ENCODE measurements at places on chromosomes 1 and 21.
A peak's percentile ranks its signal among the peaks of the same experiment; 100 is the strongest.

- no peak for DNase-seq
Measured at GRCh38 chr1:212753749-212754148, 37.8 kb downstream of the NSL1 start.

DNA sequence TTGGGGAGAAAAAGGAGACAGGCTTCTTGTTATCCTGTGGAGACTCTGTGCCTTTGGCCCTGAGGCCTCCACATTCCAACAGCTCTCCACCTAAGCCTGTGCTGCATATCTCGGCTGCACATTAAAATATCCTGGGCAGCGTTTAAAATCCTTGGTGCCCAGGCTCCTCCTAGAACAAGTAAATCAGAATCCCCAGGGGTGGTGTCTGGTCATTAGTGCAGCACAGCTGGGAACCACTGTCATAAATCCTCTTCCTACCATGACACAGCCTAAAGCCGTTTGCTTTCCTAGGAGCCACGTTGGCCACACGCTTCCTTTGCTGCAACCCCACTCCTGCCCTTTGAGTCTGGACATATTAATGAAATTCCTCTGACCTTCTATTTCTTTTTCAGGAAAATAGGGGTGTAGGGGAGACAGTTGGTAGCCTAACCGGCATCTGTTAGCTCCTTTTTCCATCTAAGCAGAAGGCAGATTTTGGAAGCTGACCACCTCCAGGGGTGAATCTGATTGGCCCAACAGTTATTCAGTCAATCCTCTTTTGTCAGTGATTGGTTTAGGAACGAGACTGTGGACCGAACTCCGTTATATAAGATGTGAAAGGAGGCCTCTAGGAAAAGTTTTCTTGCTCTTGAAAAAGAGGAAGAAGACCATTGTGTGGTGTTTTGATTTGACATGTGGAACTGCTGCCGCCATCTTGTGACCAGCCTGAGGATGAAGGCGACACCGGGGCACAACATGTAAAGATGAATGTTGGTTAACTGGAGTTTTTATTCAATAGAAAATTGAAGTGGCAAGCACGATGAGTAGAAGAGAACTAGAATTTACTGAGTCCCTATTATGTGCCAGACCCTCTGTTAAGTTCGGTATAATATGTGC is 41.9 kb downstream of the JUN start:
- no peak for DNase-seq

GRCh38 chr21:21715266-21715969 is 717.2 kb downstream of the NCAM2 start:
- peak; percentile 91 for DNase-seq

GRCh38 chr21:27321791-27322190 is 354.9 kb upstream of the ADAMTS5 start:
- DNase-seq, result no peak

DNA sequence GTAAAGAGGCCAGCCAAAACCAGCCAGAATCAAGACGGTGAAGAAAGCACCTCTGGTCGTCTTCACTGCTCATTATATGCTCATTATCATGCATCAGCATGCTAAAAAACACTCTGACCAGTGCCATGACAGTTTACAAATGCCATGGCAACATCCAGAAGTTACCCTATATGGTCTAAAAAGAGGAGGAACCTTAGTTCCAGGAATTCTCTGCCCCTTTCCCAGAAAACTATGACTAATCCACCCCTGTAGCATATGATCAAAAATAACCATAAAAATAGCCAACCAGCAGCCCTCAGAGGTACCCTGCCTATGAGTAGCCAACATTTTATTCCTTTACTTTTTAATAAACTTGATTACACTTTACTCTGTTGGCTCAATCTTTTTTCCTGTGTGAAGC is 34.2 kb upstream of the PBX1 start:
- peak; percentile 45 for DNase-seq

DNA sequence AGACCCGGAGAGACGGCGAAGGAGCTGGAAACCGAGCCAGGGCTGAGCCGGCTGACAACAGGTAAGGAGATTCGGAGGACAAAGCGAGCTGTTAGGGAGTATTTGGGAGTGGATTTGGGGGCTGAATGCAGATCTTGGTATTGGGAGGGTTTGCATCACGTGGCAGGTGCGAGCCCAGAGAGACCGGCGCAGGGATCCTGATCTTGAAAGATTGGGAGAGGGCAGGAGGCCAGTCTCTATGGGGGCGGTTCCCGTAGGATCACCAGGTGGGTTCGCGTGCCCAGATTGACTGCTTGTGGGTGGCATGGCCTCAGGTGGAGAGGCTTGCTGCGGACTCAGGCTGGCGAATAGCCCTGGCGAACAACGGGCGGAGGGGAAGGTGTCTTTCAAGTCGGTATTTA is 204 bp downstream of the CIART start:
- no peak for DNase-seq

DNA sequence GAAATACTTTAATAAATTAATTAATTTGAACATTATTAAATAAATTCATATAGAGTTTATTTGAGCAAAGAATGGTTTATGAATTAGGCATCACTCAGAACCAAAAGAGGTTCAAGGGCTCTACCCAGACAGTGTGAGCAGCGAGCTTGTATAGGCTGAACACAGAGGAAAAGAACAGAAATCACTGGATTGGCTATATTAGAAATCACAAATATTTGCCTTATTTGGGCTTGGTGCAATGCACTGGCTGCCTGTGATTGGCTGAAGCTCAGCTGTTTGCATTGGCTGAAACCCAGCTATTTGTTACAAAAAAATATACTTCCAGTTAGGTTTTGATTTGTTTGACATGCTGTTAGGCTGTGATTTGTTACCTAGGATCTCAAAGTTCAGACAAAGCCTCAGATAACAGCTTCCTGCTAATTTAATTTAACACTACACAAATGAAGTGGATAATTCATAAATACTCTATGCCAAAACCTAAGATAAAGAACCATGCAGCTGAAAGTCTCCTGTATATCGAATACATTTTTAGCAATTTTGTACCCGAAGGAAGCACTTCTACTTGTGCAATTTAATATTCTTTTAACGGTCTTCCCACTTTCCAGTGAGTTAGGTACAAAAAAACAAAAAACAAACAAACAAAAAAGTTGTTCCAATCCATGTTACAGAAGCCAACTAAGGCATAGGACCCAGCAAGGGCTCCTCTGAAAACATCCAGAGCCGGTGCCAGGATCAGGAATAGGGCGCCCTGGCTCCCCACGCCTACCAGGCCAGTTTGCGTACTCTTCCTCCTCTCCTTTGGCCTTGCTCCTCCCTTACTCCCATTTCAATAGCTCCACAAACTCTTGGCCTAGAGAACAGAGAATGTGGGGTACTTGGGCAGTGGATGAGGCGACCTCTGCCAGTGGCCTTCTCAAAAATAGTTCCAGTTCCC is 179.1 kb downstream of the DUSP10 start:
- no peak for DNase-seq

DNA sequence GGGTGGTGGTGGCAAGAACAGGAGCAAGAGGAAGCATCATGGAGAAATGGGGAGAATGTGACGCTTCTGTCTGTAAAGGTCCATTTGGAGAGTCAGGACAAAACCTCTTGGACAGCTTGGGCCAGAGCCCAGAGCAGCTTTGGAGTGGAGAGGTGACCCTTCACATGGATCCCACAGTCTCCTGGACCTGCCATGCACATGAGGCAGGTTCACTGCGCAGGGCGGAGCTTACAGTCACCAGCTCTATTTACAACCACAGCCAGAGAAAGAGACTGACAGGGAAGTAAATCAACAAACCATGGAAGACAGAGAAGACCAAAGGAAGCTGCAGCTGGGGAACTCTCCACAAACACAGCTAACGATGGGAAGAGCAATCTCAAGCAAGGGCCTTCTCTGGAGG is 828 bp upstream of the RGS8 start:
- no peak for DNase-seq

GRCh38 chr1:921011-921837 is 2.5 kb upstream of the SAMD11 start:
- peak; percentile 90 for DNase-seq

DNA sequence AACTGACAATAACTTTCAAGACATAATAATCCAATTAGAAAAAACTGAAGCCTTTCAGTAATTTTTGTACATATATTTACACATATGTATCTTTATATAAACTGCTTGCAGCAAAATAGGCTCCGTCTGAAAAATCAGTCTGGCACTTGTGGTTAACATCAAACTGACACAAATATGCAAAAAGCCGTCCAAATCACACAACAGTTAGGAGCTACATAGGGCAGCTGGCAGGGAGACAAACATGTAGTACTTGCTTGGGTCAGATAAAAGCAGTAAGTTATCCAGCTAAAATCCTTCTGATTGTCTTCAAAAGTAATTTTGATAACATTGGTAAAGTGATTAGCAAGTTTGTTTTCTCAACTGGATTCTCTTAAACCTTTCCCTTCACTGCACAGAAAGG is 14.7 kb upstream of the GUCA2A start:
- DNase-seq, result peak; percentile 87

- no peak for DNase-seq
Measured at GRCh38 chr21:29022166-29022565, 2.3 kb upstream of the USP16 start.

DNA sequence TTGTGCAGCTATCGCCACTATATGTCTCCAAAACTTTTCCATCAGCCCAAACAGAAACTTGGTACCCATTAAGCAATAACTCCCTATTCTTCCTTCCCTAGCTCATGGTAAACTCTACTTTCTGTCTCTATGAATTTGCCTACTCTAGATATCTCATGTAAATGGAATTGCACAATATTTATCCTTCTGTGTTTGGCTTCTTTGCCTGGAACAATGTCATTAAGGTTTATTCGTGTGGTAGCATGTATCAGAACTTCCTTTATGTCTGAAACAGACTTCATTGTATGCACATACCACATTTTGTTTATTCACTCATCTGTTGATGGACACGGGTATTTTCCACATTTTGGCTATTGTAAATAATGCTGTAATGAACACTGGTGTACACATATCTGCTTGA is 40.7 kb upstream of the CD34 start:
- no peak for DNase-seq

GRCh38 chr1:221392453-221392852 is 349.4 kb downstream of the DUSP10 start:
- DNase-seq, result peak; percentile 86

GRCh38 chr1:231934797-231935196 is 308.2 kb downstream of the DISC1 start:
- peak; percentile 75 for DNase-seq

GRCh38 chr1:25194572-25195020 is 37.7 kb downstream of the SYF2 start:
- DNase-seq, result peak; percentile 20

DNA sequence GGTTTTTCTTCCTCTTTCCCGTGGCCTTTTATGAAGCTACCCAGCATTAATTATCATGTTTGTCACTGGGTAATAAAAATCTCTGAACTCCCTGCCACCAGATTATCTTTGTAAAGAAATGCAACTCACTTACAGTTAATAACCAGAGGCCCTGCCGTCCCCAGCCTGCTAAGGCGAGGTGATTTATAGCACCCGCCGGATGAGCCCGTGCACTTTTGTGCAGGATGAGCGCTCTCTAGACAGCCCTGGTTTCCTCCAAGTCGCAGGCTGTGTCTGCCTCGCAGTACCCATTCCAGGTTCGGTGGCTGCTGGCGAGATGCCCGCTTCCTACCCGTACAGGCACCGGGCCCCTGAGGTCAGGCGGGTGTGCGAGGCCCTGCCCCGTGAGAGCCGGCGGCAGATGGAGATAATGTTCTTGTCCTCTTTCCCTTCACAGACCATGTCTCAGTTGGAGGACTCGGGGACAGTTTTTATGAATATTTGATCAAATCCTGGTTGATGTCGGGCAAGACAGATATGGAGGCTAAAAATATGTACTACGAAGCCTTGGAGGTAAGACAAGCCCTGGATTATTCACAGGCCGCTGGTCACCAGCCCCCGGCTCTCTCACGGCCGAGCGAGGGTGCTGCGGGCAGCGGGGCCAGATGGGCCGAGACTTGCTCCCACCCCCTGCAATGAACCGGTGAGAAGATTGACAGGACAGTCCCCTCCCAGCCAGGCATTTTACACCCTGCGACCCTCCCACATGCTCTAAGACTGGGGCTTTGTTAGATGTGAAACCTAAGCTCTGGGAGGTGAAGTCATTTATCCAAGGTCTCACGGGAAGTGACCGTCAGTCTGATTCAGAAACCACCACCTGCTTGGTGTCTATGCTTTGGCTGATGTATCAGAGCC is 28.5 kb upstream of the SELENON start:
- peak; percentile 62 for DNase-seq

- DNase-seq, result peak; percentile 60
Measured at GRCh38 chr1:78045926-78046778, at the start of gene GIPC2. TSS of gene GIPC2 (plus strand) at chr1:78045966. CDS start at chr1:78046095, 129 bp downstream.

- DNase-seq, result no peak
Measured at GRCh38 chr1:60841116-60842046, 241.0 kb upstream of the NFIA start.

DNA sequence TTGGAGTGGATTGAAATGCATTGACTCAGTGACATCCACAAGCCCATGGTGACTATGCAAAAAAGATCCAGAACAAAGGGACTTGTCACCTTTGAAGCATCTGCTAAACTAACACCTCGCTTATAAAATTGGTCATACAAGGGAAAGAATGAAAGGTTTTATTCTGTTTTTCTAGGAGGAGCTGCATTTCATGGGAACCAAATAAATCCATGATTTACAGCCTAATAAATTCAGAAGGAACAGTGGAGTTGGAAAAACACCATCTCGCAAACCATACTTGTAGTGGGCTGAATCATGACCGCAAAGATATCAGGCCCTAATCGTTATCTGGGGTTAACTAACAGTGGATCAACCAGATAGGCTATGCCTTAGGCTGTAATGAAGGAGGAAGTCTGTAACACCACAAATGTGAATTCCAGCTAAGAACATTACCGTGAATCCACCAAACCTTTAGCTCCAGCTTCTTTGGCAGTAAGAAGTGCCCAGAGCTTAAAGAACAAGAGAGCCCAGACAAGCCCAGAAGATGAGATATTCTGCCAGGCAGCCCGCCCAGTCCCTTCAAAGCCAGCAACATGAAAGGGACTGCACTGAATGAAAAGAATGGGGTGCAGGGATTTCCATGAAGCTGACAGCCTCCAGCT is 27.4 kb downstream of the RSPH1 start:
- DNase-seq, result peak; percentile 11

DNA sequence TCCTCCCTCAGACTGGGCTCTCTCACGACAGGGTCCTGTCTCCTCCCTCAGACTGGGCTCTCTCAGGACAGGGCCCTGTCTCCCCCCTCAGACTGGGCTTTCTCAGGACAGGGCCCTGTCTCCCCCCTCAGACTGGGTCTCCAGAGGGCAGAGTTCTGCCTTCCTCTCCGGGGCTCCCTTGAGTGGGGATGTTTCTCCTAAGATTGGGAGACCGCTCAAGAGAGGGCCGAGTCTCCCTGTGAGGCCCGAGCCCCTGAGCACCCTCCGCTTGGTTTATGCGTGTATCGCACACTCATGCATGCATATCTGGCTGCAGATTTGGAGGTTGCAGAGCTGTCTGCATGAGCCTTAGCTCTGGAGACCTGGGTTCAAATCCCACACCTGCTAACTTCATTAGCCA is 39.3 kb upstream of the CSF3R start:
- no peak for DNase-seq

- no peak for DNase-seq
Measured at GRCh38 chr1:14112613-14113012, 412.6 kb downstream of the PRDM2 start.
